COR-L47 (cell line): ENCODE measurements at places on chromosomes 11 and 22.

DNA sequence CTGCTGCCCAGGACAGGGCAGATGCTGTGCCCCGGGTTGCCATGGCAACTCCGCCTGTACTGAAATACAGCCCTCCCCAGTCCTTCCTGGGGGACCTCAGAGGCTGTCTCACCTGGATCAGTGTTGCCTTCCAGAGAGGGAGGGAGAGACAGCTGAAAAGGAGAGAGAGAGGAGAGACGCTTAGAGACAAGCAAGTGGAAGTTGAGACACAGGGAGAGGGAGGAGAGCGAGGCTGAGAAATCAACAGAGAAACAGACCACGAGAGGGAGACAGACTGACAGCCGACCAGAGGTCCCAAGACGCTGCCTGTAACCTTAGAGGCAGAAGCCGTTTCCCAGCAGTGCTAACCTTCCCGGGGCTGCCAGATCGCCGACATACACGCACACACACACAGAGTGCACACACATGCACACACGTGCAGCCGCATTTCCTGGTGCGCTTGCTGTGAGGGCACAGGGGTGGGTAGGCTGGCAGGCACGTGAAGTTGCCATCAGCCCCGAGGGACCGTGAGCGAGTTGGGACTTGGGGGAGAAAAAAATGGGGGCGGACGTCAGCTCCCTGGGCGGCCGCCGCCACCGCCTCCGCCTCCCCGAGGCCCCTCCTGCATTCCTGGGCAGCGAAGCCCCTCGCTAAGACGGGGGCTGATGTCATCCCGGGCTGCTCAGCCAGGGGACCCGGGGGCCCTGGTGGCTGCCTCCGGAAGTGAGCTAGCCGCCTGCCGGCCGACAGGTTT, 88.6 kb upstream of the CRYBB3 start:
- peak; percentile 80 for DNase-seq

- no peak for DNase-seq
Measured at GRCh38 chr11:86812981-86813380, 12.6 kb downstream of the PRSS23 start.

GRCh38 chr11:100741866-100742625, 55.0 kb downstream of the ARHGAP42 start:
- no peak for DNase-seq

DNA sequence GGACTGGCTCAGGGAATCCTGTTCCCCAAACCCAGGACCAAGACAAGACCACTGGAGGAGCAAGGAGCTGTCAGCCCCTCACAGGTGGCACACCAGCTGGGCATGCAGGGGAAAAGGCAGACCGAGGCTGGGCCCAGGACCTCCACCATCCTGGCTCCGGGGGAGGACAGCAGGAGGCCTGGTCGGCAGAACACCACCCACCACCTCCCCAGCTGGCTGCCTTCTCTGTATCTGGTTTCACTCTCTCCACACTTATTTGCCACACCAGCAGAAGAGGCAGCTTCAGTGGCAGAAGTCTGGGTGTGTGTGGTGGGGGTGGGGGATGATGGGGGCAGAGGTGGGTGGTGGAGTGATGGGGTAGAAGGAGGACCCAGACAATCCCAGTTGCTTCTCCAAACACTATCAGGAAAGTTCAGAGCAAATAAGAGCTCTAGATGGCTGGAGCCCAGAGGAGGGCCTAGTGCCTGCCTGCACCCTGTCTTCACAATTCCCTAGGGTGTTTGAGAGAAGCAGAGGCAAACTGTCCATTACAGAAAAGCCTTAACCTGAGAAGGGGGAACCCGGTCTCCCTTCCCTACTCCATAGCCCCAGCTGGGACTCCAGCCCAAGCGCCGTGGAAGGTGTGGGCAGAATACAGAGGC, 51.9 kb upstream of the CDON start:
- DNase-seq, result no peak

DNA sequence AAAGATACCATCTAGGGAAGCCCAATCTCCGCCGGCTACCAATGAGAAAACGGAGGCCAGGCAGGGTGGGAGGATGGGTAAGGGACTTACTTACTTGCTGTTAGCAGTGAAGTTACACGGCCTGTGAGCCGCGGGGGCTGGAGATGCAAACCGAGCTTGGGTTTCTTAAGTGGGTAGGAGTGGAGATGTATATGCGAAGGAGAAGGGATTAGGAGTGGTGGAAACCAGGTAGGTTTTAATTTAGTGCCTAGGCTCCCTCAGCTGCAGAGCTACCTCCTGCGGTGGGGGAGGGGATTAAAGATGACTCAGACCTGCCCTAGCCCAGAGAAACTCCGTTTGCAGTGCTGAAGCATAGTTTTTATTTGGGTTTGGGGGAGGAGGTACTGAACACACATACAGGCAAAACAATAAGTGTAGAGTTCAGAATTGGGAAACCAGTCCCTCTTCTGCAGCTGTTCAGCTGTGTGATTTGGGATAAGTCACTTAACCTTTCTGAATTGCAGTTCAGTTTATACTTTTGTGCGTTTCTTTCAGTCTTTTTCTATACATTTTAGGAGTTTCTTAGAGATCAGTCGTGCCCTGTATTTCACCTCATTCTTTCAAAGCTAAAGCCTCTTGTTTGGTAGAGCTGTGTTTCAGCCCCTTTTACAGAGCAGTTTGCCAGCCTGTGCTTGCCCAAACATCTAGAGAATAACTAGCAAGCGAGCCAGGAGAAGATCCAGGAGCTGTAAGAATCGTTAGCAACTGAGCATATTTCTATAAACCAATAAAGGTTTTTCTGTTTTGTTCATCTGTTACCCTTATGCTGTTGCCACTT, 596 bp upstream of the TNRC6B start:
- no peak for DNase-seq
